ENCODE measurements at places on chromosomes 16 and 17. TPM values are rescaled to one million over a fixed set of nuclear protein-coding genes. Genes with fewer than 3 reads are reported as not detected.

- peak; percentile 42 for DNase-seq
Observed at GRCh38 chr17:2060681-2061440, 6.0 kb downstream of the HIC1 start.

DNA sequence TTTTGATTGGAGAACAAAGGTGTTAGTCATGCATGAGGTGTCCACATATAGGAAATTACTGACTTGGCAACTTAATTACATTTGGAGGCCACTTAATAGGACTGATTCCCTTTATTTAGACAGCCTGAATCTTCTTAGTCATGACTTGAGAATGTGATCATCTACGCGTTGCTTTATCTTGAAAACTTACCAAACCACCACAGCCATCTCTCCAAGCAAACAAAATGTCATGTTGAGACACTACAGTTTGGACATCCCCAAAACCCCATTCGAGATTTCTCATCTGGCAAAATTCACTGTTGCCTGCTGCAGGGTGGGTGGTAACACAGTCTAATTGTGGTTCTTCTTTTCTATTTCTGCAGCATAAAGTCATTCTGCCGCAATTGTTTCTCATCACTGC is 176.5 kb upstream of the CDH5 start:
- no peak for DNase-seq

GRCh38 chr17:40178660-40179059 is 1.4 kb downstream of the RAPGEFL1 start:
- DNase-seq: no peak

- no peak for DNase-seq
Observed at GRCh38 chr16:20673882-20674683, 23.4 kb downstream of the ACSM1 start.

DNA sequence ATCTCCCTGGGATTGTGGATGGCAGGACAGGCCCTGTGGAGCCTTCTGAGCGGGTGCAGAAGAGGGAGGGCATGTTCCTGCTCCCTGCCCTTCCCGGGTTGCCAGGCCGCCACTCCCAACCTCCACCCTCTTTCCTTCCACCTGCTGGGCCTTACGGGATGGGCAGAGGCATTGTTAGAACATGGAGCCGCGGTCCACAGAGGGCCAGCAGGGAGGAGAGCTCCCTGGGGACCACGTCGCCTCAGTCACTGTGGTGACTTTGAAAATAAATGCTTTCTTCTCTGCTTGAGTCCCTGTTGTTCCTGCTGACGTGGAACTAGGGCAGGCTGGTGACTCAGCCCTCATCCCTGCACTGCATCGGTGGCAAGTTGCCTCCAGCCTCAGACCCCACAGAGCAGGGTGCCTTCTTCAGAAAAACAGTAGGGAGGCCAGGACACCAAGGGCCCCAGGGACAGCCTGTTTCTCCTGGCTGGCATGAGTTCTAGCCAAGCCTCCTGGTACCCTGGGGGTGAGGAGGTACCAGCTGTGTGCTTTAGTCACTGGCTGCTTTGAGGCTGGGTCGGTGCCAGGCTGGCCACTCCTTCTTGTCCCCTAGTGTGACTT is 224.9 kb downstream of the SEC14L1 start:
- DNase-seq: no peak

DNA sequence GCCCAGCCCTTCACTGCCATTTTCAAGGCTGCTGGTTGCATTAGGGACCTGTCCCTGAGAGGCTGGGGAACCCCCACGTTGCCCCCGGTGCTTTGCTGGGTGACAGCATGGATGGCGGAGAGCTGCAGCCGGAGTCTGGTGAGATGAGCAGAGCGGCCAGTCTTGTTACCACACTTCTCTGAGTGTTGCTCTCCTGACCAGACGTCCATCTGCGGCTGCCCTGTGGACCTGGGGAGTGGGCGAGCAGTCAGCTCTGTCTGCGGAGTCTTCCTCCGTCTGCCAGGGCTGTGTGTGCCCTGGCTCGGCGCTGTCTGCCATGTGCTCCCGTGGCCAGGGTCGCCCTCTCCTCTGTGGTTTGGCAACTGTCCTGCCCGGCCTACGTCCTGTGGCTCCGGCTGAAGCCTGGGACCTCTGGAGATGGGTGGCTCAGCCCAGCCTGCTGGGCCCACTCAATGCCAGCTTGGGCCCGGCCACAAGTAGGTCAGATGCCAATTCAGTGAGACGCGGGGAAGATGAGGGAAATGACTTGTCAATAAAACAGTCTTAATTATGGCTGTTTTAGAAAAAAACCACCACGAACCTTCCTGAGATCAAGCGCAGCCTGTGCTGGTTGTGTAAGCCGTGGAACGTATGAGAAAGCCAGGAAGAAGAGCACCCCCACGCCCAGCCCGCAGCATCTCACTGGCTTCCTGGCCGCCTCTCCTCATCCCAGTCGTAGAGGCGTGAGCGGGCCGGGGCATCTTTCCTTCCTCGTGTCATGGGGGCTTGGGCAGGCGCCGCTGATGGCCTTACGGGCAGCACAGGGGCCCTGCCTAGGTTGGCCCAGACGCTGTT is 7.9 kb downstream of the KCTD5 start:
- no peak for DNase-seq

DNA sequence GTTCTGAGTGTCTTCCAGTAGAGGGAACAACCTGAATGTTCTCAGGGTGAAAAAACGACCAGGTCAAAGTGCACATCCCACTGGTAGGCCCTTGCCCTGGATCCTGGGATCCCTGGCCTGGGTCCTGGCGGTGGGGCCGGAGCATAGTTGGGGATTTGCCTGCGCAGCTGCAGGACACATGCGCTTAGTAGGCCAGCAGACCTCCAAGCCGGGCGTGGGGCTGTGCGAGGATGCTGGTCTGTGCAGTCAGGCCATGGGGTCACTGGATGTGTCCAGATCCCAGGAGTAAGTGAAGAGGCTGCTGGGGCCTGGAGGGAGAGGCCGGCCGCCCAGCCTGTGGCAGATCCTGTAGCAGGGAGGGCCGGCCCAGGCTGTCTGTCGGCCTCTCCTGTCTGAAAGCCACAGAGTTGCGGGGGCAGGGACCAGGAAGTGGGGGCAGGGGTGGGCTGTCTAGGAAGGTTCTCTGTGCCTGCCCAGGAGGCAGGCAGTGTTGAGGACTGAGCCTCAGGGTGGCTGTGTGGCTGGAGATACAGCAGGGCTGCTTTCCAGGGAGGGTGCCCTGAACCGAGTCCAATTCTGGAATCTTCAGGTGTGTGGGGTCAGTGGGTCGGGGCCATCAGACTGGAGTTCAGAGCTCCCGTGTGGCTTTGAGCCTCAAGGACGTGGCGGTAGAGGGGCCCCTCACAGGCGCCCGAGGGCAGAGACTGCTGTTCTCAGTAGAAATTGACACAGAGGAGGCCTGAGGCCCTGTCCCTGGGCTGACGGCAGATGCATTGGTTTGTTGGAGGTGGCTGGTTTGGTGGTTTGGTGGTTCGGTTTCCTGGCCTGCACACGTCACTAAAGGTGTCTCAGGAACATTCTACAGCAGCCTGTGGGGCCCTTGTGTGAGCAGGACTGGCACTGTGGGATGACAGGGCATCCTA is 17.2 kb upstream of the NUDT16L1 start:
- DNase-seq: no peak

DNA sequence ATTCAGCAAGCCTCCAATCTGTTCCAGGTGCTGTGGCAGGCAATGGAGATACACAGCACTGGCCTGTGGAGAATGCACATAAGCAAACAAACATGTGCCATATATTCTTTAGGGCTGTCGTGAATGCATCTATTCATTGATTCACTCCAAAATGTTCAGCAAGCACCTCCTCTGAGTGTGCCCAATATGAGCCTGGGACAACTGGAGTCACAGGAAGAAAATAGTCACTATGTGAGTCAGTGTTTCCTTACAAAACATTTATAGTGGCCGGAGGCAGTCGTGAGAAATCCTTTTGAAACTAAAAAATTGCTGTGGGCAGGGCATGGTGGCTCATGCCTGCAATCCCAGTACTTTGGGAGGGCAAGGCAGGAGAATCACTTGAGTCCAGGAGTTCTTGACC is 310.1 kb downstream of the CA10 start:
- no peak for DNase-seq

DNA sequence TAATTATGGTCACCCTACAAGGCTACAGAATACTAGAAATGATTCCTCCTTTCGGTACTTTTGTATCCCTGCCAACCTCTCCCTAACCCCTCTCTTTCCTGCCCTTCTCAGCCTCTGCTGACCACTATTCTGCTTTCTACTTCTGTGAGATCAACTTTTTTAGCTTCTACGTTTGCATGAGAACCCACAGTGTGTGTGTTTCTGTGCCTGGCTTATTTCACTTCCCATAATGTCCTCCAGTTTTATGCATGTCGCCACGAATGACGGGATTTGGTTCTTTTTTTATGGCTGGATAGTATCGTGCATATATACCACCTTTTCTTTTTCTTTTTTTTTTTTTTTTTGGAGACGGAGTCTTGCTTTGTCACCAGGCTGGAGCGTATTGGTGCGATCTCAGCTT is 92.1 kb downstream of the RAP1GAP2 start:
- no peak for DNase-seq

GRCh38 chr17:4329838-4330237 is 36.6 kb downstream of the UBE2G1 start:
- DNase-seq: no peak

GRCh38 chr16:3839402-3840184 is 40.9 kb downstream of the CREBBP start:
- DNase-seq: no peak

GRCh38 chr16:88681709-88682451 is 4.4 kb downstream of the SNAI3 start:
- no peak for DNase-seq

DNA sequence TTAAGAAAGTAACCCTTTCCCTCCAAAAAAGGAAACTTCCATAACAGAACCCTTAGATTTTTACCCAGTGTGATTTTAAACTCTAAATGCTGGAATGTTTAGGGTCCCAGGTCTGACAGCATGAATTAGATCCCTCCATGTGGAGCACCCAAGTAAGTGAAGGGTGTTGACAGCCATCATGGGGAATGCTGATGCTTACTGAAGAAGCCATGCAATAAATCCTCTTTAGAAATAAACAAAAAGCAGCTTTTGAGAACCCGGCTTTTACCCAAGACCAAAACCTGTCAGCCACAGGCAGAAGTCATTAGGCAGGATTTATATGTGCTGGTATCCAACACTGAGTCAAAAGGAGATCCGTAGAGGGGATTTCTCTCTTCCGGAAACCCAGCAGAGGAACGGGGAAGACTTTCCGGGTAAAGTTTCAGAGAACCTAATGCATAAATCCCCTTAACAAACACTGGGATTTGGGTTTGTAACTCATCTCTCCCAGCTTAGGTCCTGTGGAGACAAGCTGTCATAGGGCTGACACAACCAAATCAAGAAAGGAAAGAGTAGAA is 287.5 kb downstream of the IRX3 start:
- DNase-seq: no peak

- no peak for DNase-seq
Observed at GRCh38 chr17:46832945-46833839, 14.7 kb upstream of the WNT3 start.

DNA sequence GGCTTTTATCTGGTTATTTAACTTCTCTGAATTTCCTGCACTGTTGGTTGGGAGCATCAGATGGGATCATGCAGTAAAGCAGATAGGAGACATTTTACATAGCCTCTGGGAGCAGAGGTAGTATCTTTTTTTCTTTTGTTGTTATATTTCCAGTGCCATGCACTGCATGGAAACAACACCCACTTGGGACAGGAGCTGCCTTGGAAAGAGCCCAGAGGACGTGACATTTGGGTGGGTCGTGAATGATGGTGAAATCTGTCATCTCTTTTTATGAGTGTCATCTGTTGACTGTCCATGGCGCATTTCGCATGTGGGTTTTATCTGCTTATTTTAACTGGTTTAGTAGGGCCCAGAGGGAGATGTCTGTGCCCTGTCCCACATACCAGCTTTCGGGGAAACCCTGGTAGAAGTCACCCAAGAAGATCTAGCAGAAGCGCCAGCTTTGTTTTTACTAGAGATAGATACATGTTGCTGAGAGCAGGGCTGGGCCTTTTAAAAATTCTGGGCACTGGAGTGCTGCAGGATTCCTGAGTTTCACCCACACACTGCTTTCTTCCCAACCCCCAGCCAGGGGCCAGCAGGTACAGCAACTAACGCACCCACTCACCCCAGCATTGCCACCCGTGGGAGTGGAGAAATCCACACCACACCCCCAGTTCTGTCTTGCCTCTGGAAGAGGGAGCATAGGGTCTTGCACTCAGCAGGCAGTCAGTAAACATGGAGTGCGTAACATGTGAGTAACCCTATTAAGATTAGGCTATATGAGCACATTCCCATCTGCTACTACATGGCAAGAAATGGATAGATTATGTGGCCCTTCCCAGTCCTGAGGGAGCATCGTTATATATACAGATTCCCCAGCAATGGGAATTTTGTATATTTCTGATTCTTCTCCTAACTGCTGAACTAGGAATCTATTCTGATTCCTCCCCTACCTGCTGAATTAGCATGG is 8.4 kb upstream of the TERF2 start:
- no peak for DNase-seq

- DNase-seq: peak; percentile 68
Observed at GRCh38 chr17:58352596-58353388, 791 bp upstream of the SUPT4H1 start.

DNA sequence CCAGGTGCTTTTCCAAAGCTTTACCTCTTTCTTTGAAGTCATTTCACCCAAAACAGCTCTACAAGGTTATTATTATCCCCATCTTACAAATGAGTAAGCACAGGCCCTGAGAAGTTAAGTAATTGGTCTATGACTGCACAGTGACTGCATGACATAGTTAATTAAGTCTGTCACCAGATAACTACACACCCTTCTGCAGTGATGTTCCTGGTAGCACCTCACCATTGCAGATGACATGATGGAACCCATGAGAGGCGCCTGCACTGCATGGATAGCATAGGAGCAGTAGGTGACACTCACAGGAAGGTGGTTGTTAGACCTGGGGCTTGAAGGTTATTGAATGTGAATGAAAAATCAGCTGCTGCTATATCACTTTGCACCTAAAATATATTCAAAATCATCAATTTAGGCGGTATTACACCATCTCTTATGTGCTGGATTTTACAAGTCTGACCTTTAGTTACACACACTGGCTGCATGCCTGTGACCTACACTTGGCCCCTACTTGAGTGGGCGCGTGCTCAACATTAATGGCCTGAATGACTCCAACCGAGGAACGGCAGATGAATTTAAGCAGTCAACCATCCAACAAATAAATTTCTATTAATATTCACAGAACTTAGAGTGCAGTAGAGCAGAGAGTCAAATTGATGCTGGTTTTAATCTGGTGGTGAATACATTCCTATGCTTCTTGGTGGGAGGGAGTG is 239.6 kb downstream of the CDH11 start:
- DNase-seq: peak; percentile 27

- no peak for DNase-seq
Observed at GRCh38 chr17:36684134-36684533, 82.8 kb downstream of the MRM1 start.

Gene ZG16
- not detected for polyA plus RNA-seq

Gene QRICH2
- polyA plus RNA-seq: 3.1 TPM

Gene GPRC5C
- 23.7 TPM for polyA plus RNA-seq

Gene KRT12
- polyA plus RNA-seq: 0.82 TPM

Gene TEKT3
- polyA plus RNA-seq: 0.41 TPM

Gene ASB16
- polyA plus RNA-seq: 18.8 TPM

Gene CHAD
- polyA plus RNA-seq: 4.6 TPM

Gene CD300C
- 0.18 TPM for polyA plus RNA-seq

Measured in muscle of arm (tissue), 14 donors.